ENCODE measurements at places on chromosomes 16 and 17.

DNA sequence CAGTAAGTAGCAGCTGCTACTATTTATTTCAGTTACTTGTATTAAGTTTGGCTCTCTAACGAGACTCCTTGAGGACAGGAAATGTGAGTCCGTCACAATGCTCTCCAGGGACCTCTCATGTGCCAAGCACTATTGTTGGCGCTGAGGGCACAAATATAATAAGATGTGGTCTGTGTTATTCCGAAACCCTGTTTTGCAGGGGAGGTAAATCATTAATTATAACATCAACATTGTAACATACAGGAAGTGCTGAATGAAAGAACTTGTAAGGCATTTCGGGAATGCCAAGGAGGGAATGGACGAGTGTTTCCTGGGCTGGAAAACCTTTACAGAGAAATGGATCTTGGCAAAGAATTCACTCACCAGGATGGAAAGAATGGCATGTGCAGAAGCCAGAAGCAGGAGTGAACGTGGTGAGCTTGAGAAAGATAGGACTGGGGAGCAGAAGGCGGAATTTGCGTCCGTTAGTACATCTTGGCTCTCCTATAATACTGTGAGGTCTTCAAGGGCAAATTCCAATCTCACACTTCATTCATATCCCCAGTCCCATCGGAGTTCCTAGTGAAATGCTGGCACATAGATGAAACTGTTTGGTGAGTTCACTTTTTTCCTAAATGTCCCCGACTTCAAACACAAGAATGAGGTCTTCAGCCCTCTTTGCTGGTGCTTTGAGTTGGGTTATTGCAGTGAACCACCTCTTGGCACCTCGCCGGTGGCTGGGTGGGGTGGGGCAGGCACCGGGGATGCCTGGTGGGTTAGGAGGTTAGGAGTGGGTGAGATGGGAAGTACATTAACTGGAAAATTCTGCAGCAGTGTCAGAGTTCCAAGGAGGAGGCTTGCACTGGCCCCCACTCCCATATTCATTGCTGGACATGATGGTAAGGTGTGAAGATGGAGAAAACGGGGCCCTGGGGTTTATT, 11.5 kb downstream of the TAC4 start:
- no peak for DNase-seq

GRCh38 chr17:31100840-31101459, 6.2 kb downstream of the NF1 start:
- no peak for DNase-seq

DNA sequence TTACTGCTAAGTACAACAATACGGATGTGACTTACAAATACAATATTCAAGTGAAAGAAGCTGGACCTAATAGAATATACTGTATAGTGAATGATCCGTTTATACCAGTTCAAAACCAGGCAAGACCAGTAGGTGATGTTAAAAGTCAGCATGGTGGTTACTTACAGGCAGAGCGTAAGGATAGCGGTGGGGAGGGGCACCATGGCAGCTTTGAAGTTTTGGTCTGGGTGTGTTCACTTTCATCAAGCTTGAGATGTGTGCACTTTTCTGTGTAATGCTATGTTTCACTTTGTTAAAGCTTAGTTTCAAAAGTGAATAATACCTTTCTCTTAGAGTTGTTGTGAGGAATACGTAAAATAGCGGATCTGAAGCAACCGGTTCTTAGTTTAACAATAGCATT, 16.5 kb upstream of the SLC35G3 start:
- DNase-seq = no peak

DNA sequence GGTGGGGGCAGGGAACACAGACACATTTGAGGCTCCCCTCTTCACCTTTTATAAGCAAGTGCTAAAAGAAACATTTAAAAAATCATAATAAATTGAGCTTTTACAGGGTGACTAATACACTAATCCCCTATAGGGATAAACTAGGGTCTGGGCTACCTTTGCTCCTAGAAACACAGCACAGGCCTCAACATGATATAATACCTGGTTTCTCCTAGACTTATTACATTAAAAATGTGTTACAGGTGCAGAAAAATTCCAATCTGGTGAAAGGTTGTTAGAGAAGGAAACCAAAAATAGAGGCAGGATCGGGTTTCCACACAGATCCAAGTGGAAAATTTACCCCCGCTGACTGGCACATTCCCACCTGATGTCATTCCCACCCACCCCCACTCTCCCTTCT, 124.7 kb upstream of the NOG start:
- DNase-seq = no peak

GRCh38 chr17:21455761-21456160, 79.6 kb downstream of the KCNJ12 start:
- DNase-seq = no peak
